ENCODE measurements at places on chromosomes 16 and 17.

DNA sequence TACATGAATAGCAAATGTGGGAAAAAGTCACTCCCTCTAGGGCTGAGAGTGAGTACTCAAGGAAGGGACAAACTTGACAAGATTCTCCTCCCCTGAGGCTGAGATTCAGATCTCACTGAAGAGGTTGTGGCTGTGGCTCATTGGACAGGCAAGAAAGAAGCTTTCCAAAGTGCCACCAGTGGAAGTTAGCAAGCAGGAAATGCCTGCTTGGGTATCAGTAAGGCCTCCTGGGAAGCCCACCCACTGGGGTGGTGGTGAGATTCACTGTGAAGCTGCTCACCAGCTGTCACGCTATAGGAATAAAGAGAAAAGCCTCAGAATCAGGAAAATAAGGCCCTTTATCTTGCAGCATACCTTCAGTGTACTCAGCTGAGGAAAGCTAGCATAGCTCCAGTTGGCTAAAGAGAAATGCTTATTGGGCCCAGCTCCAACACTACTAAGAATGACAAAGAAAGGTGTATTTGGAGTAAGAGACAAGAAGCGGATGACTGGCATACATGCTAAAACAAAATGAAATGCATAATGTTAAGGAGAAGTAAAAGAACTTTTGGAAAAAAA lies 274.4 kb upstream of the TOM1L1 start:
- no peak for DNase-seq

DNA sequence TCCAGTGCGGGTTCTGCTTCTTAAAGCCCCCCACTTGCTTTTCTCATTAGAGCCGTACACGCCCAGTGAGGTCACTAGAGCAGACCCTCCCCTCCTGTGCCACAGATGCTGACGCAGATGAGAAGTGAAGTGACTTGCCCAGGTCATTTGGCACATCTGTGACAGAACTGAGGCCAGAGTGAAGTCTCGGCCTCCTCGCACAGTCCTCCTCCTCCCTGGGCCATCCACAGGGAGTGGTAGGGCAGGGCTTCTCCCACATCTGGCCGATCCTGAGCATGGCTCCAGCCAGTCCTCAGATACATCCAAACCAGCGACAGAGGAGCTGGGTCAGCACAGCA lies 15.3 kb upstream of the TBX2 start:
- DNase-seq, result no peak

GRCh38 chr16:25823891-25824290 lies 132.1 kb downstream of the HS3ST4 start:
- no peak for DNase-seq

- no peak for DNase-seq
Observed at GRCh38 chr16:85491798-85492294, 121.3 kb upstream of the GSE1 start.

- DNase-seq, result no peak
Observed at GRCh38 chr16:51651061-51651466, 500.0 kb upstream of the SALL1 start.

DNA sequence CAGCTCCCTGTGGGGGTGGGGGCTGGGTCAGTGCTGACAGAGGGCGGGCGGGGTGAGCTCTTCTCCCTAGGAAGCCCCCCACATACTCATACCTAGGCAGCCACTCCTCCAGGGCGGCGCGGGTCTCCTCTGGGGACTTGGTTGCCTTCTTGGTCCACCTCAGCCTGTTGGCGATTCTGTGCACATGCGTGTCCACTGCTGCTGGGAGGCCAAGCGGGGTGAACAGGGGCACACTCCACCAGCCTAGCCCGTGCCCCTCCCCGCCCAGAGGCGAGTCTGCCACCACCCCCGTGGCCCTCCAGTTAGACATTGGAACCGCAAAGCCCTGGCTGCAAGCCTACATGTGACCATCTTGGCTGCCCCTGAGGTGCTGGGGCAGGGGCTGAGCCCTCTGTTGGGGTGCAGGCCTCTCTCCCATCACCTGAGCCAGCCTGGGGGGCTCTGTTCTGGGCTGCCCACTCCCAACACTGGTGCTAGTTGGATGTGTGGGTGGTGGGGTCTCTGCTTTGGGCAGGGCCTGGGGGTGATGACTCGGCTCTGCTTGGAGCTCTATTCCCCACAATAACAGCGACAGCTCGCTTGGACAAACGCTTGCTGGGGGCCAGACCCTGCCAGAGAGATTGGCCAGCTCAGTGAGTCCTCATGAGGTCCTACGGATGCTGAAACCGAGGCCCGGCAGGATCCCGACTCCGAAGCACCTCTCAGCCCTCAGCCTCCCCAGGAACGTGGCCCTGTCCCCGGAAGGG lies 7.4 kb downstream of the NTHL1 start:
- no peak for DNase-seq

DNA sequence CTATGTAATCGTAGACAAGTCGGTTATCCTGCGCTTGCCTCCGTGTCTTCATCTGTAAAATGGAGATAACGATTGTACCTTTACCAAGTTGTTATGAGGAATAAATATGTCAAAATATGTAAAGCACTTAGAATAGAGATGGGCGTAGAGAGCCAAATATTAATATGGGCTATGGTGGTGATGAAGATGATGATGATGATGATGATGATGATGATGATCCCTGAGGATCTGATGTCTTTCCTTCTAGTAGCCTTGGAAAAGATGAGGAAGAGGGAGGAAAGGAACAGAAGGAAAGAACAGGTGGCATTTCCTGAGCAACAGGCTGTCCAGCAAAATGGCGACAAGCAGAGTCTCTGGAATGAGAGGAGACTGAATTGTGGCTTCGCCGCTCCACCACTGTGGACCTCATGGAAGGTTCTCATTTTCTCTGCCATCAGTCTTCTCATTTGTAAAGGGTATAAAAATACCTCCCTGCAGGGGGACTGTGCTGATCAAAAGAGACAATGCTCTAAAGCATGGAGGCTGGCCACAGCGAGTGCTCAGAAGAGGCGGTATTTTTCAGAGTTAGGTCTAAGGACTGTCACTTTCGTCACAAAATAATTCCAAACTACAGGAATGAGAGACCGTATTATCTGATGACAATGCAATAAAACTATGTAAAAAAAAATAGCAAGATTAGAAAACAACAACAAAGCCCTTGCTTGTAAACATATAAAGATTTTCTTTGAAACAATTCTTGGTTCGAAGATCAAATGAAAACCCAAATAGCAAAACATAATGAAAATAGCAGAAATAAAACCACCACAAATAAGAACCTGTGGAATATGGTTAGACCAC lies 17.2 kb upstream of the RCVRN start:
- DNase-seq, result no peak

- DNase-seq, result no peak
Observed at GRCh38 chr17:33520426-33521330, 227.6 kb upstream of the ASIC2 start.

All from stimulated activated CD8-positive, alpha-beta memory T cell treated with anti-CD3 and anti-CD28 coated beads, Interleukin-12 subunit alpha, Interleukin-12 subunit beta, amount 100 ng/mL, for 4 hours (primary cell).